NCI-H226 (cell line): ENCODE measurements at places on chromosomes 4 and X.
A peak's percentile ranks its signal among the peaks of the same experiment; 100 is the strongest.

DNA sequence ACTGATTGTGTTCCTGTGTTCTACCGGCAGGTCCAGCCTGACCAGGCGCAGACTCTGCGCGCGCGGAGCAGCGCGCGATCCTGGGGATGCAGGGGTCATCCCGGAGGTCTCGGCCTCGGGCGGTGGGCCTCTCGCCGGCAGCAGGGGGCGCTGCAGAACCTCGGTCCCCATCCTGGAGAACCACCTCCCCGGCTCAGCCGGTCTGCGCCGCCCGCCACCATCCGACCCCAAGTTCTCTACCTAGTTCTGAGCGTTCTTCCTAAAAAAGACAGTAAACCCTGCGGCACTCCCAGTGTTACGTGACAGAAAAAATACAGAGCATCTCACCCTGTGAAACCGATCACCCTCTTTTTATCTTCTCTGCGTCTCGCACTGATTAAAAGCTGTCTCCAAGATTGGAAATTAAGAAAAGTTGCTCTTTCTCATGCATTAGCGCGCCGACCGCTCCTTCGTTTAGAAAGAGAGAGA lies 1.6 kb downstream of the TRPC3 start:
- DNase-seq = peak; percentile 55

GRCh38 chr4:126742048-126742447 lies 890.7 kb upstream of the INTU start:
- DNase-seq = no peak

GRCh38 chrX:145910017-145910416 lies 92.4 kb downstream of the SLITRK2 start:
- DNase-seq = no peak

DNA sequence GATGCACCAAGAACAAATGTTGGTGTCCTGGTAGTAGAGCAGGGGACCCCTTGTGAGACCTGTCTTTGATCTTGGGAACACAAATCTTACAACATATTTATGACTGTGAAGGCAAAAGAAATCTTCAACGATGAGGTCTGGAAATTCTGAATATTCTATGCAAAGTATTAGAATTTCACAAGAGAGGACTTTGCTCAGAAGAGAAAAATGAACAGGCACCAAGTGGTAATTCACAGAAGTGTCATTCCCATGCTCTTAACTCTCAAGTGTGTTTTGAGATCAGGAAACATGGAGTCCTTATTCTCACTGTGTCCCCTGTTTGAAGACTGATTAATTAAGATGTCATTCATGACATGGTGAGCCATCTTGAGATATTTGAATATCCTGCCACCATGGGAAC lies 52.5 kb downstream of the COQ2 start:
- no peak for DNase-seq

GRCh38 chrX:107673933-107674479 lies 45.7 kb downstream of the PRPS1 start:
- DNase-seq = no peak

DNA sequence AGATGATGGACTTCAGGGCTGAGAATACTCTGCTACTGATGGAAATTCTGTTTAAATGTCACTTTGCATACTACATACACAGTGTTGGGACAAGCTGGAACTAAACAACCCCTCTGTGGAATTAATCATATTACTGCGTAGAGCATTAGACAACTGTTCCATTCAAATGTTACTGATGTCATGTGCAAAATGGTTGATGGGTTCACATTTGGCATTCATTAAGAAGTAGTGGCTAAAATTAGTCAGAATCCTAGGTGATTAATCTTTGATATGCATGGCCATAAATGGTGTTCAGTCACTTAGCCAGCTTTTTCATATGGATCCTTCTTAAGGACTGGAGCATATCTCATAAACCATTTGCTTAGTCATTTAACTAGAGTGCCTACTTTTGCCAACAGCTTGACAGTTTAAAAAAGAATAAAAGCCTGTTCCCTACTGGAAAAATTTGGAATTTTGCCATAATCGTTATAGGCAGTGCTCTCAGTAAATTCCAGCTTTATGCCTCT lies 105.2 kb downstream of the RNF150 start:
- DNase-seq = no peak

DNA sequence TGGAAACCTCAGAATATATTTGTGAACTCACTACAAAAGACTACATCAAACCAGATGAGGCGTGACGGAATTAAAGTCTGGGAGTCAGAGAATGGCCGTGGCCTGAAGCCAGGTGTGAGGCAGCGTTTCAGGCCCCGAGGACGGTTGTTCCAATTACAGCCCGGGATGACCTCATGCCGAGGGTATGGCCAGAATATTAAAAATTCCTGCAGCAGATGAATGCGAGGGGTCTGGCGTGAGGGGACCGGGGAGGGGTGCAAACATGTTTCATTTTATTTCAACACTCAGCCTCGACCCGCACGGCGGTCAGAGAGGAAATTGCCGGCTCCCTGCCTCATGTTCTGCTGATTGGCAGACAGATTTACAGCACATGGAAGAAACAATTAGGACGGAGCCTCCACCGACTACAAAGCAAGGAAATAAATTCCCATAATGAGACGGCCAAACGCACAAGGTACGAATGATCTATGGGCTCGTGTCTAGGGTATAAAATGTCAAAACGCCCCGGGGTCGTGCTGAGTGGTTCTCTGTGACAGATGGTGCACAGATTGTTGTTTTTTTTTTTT lies 289.7 kb downstream of the SHOX start:
- DNase-seq = no peak

- DNase-seq = no peak
Measured at GRCh38 chrX:25017667-25018247, 2.0 kb upstream of the ARX start.

DNA sequence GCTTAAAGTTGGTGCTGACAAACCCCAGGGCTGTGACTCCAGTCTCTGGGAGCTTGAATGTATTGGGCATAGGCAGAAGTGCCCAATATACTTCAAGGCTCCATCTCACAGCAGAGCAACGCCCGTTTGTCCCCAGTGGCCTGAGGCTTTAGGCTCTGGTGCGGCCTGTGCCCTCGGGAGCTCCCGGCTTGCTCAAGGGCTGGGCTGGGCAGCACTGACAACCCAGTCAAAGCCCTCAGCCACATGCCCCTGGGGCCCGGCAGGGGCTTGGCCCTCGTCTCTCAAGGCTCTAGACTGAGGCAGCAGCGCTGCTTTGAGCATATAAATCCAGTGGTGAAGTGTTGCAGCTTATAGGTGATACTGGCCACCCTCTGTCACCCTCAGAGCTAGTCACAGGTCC lies 203.7 kb downstream of the AFAP1 start:
- no peak for DNase-seq

GRCh38 chrX:46992070-46992469 lies 79.8 kb downstream of the JADE3 start:
- DNase-seq = no peak

DNA sequence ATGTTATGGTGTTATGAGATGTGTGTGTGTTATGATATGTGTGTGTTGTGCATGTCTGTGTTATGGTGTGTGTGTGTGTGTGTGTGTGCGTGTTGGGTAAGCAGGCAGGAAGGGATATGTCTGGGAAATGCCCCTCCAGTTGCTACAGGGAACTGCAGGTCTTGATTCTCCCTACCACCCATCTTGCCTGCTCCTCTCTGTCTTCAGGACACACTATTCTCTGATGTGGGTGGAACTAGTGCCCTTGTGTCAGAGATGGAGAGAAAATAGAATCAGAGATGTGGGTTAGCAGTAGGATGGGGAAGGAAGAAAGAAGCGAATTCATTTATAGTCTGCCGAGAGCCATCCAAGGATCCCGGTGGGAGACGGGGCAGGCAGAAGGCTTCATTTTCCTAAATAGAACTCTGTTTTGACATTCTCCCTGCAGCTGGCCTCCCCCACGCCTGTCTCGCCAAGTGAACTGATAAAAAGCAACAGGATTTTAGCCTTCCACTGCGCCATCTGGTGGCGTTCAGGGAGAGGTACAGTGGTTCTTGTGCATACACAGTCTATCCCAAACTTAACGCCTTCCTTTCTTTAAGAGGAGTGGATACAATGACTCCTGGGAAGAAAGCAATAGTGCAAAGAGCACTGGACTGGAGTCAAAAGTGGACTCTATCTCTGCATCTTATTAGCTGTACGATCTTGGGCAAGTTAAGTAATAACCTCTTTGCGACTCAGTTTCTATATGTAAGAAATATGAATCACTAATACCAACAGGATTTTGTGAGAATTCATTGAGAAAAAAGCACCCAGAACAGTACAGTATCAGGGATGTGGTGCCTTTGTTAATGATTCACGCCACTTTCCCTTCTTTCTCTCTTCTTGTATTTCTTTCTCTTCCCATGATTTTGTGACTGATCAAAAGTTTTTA lies 14.1 kb upstream of the MGST2 start:
- DNase-seq = peak; percentile 55

DNA sequence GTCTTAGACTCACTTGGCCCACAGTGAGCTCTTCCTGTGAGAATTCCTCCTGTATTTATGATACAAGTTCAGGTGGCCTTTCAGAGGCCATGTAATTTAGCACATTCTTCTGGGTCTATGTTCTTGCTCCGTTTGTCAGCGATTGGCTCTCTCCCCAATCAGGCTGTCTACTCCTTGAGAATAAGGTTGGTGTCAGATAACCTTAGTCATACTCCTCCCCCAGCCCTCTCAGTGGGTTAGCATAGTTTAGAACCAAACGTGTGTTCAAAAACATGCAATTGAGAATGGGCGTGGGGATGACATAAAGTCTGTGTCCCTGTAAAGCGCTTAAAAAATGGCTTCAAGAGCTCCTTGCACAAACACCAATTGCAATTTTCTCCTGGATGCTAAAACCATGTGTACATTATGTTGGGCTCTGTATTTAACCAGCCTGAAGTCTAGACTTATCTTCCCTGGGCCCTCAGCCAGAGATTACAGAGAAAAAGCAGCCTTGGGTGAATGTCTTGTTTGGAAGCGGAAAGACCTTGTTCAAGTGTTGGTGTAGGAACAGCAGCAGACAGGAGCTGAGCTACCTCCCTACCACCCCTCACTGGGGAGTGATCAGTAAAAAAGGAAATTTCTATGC lies 9.9 kb upstream of the CT47C1 start:
- DNase-seq = peak; percentile 1

DNA sequence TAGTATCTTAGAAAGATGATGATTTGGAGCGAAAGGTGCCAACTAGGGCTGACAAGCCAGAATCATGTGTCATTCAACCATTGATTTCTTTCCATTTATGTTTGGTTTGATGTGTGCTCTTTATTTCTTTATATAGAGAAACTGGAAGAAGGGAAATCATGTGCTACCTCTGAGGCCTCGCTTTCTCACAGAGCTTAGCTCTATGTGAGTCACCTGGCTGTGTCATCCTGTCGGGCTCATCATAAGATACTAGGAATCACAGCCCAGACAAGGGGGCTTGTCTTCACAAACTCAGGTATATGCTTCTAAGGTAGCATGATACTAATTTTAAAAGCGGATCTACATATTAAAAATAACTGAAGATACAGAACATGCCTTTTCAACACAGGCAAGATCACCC lies 81.7 kb upstream of the GPM6B start:
- DNase-seq = peak; percentile 5

DNA sequence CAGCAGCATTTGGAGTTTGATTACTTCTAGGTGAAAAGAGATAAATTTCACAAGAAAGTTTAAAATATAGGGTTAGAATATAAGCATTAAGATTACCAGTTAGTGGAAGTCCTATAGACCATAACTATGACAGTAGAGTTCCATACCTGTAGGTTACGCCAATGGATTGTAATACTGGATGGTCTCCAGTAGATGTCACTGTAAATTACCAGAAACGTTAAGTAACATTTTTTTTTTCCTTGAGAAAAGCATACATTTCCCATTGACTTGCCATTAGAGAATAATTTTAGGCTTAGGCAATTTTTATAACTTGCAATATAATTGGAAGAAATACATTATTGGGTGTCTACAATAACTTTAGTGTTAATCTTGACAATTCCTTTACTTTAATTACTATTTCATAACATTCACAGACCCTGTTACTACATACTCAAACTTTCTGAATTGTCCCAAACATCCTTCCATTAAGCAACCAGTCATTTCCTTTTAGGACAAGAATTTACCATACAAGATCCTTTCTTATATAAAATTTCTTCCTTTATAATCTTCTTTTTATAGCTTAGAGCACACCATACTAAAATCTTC lies 304.1 kb upstream of the TECRL start:
- no peak for DNase-seq

- no peak for DNase-seq
Measured at GRCh38 chr4:131509521-131509920, 1639.6 kb upstream of the PCDH10 start.

- no peak for DNase-seq
Measured at GRCh38 chrX:112457788-112458187, 221.9 kb downstream of the LHFPL1 start.

- DNase-seq = no peak
Measured at GRCh38 chrX:53704294-53704693, 17.8 kb upstream of the HUWE1 start.

DNA sequence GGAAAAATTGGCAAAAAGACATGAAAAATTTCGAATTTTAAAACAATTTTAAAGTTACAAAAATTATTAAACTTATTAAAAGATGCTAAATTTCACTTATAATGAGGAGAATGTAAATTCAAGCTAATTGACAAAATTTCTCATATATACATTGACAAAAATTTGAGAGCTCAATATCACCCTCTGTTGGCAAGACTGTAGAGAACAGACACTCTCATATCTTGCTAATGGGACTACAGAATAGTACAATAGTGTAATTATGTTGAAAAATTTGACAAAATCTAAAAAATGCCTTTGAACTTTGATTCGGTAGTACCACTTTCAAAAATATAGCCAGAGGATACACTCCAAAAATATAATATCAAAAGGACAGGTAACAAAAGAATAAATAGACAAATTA lies 29.8 kb downstream of the DCAF8L2 start:
- DNase-seq = no peak

DNA sequence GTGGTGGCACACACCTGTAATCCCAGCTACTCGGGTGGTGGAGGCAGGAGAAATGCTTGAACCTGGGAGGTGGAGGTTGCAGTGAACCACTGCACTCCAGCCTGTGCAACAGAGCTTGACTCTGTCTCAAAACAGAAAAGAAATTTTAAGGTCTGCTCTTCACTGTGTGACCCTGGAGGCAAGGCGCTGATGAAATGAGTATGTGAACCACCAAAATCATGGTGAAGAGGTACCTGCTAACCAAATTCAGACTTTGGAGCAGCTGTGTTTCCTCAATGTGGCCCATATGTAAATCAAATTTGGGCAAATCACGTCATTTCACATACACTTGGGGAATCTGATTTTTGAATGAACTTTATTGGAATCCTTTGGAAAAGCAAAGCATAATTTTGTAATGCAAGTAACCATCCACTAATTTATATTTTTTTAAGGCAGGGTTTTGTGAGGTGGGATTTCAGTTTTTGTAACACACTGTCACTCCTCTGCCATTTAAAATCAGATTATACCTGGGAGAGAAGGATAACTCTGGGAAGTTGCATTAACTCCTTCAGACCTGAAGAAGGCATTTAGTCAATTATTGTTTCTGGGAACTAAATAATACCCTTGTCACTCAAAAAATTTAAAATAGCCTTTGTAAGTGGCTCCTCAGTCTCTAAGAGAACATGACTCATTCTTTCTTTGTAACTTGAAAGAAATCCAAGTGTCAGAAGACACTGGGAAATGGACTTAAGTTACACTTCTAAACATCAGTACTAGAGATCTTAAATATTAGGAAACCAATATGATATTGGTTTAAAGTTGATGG lies 24.0 kb downstream of the DOCK11 start:
- DNase-seq = no peak

GRCh38 chrX:129655547-129656249 lies 942 bp upstream of the APLN start:
- DNase-seq = no peak

- DNase-seq = no peak
Measured at GRCh38 chrX:13092455-13092941, 48.1 kb upstream of the FAM9C start.
